ENCODE measurements at places on chromosomes 13 and 19.
A peak's percentile ranks its signal among the peaks of the same experiment; 100 is the strongest.

DNA sequence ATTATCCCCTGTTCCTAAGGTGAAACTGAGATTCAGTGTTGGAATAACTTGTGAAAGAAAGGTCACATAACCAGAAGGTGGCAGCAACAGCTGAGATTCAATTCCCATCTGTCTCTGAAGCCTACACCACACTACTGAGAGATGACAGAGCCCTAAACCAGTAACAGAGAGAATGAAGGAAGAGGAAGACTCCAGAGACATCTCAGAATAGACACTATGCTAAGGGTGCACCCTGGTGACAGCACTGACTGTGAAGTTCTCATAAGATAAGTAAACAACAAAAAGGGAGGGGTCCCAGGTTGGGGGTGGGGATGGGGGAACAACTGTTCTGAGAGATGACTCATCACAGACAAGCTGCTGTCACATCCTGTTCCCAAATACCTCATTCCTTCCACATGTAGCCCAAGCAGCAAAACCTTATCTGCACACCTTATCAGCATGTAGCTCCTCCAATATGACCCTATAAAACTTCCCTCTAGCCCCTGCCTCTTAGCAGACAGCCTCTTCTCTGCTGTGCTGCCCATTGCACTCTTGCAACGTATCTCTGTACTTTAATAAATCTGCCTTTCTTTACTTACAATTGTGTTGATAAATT is 46.5 kb downstream of the UTP14C start:
- DNase-seq: peak; percentile 22

DNA sequence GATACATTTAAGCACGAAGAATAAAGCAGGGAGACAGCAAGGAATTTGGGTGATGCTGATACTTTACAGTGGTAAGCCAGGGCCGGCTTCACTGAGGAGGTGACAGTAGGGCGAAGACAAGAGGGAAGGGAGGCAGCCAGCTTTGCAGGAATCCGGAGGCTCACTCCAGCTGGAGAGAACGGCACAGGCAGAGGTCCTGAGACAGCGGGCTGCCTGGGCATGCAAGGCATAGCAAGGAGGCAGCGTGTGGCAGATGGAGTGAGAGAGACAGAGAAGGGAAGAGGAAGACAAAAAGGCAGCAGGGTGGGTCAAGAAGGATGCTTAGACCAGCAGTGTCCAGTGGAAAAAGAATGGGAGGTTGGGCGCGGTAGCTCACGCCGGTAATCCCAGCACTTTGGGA is 83.2 kb upstream of the WASF3 start:
- no peak for DNase-seq

DNA sequence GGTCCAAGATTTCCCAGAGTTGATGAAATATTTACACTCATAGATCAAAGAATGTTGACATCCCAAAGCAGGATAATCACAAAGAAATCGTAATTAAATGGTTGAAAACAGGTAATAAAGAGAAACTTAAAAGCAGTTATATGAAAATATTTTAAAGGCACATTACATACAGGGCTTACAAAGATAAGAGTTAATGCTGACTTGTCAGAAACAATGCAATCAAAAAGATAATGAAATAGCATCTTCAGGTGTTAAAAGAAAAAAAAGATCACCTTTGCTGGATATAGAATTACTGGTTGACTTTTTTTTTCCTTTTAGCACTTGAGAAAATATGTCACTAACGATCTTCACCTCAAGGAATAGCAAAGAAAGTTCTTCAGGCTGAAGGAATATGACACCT is 48.8 kb downstream of the KCTD15 start:
- DNase-seq: no peak

DNA sequence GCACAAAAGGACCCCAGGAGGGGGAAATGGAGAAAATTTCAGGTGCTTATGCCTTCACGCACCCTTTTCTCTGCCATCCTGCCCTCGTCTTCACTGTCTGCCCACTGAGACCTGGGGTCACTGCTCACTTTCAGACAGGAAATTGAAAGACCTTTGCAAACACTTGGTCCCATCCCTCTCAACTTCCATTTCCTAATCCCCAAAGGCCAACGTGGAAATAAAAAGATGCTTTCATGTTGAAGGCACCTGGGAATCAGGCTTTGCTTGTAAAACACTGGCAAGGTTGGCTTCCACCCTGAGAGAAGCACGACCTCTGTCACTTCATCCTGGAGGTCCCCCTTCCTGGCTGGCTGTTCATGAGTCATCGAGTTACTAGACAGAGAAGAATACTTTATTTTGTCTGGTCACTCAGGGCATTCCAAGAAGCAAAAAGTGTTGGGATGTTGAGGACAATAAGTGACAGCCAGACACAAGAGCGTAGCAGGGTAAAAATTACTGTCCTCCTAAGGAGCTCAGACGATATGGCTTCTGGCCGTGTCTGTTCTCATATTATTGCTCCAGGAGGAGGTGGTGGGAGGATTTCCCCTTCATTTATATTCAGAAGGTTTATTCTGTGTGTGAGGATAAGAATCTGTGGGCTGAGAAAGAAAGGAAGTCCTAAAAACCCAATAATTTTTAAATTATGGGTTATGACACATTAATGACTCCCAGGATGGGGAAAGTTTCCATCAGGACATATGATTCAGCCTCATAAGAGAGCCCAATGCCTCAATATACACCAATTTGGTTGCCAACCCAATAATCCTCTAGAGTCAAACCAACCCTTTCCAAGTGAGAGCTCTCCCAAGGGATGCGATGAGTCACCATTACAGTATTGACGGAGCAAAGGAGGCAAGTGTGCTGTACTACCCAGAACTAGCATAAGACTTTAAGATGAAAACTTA is 409.0 kb downstream of the COG6 start:
- no peak for DNase-seq

DNA sequence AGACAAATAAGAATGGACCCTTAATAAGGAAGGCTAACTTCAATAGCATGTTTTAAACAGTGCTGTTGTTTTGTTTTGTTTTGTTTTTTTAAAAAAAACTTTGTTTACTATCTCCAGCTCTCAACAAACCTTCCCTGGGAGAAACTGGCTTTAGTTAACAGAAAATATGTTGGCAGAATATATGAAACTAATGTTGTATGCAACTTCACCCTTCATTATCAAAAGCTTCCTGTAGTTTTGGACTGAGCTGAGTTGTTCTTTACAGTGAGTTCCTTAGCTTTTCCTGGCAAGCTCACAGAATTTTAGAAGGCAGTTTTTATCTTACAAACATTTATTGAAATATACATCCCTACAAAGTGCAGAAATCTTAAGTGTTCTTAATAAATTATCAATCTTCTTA is 2480.7 kb upstream of the PCDH20 start:
- no peak for DNase-seq

DNA sequence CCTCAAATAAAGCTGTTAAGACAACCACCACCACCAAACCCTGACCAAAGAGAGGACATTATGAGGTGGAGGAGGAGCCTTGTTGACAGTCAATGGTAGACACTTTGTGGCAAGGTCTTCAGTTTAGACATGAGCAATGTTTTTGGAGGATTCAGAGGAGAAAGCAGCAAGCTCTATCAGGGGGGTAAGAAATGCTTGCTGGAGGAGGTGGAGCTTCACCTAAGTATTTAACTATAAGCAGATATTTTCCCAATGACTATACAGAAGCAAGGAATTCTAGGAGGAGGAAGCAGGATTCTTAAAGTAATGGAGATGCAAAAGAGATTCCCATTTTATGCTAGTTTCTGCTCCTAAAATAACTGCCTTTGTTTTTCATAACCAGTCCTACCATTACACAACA is 74.2 kb downstream of the TRPC4 start:
- no peak for DNase-seq

- no peak for DNase-seq
Observed at GRCh38 chr19:6864325-6864940, 22.9 kb upstream of the ADGRE1 start.

- DNase-seq: no peak
Observed at GRCh38 chr13:65917731-65918130, 1312.4 kb downstream of the PCDH9 start.

DNA sequence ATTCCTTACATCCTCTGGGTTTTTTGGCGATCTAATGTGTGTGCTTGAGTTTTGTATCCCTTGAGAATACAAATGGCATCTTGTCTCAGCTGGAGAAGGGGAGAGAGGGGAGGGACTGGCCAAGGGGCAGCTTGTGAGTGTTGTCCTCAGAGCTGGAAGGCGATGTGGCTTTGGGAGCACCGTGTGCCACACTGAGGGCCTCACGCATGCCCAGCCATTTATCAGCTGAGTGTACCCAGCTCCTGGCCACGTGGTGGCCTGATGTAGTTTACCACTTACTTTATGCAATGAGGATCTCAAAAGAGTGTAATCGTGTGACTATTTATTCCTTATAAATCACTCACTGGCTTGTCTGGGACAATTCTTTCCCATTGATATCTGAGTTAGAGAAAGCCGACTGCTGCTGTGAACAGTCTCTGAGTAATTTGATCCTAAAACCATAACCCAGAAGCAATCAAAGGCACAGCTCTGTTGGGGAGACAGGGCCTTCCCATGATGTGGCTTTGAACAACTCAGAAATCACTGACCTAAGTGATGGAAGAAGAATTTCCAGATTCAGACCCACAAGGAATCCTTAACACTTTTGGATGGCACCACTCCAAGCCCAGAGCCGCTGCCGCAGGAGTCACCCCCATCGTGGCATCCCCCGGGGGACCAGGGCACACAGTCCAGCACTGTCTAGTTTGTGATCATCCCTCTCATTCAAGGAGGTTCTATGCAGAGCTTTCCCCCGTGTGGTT is 53.9 kb upstream of the MTIF3 start:
- DNase-seq: no peak

DNA sequence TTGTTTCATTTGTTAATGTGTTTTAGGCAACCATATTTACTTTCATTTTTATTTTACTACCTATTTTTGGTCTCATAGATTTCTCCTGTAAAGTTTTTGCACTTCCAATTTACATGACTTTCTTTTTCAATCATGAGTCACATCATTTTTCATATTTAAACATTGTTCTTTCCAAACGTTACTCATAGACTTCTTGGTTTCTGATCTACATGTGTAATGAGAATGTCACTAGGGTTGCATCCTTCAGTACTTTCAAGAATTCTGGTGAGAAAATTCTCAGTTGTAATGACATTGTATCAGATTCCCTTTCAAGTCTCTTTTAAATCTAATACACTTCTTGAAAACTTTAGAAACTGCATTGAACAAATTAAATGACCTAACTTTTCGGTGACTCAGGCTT is 991.7 kb downstream of the EFNB2 start:
- no peak for DNase-seq

- no peak for DNase-seq
Observed at GRCh38 chr13:79775830-79776229, 294.9 kb downstream of the NDFIP2 start.

- DNase-seq: no peak
Observed at GRCh38 chr19:44878120-44878865, 12.8 kb upstream of the TOMM40 start.
